ENCODE measurements at places on chromosomes 7 and 10.

- DNase-seq, result no peak
Observed at GRCh38 chr7:80415522-80415921, 96.3 kb downstream of the GNAT3 start.

GRCh38 chr7:155820246-155820645 lies 8.0 kb upstream of the SHH start:
- no peak for DNase-seq

GRCh38 chr7:120966961-120967360 lies 16.4 kb downstream of the ING3 start:
- no peak for DNase-seq

- no peak for DNase-seq
Observed at GRCh38 chr7:36217961-36218284, 64.9 kb downstream of the EEPD1 start.

- DNase-seq, result peak; percentile 22
Observed at GRCh38 chr10:1420661-1421362, 316.5 kb downstream of the ADARB2 start.

DNA sequence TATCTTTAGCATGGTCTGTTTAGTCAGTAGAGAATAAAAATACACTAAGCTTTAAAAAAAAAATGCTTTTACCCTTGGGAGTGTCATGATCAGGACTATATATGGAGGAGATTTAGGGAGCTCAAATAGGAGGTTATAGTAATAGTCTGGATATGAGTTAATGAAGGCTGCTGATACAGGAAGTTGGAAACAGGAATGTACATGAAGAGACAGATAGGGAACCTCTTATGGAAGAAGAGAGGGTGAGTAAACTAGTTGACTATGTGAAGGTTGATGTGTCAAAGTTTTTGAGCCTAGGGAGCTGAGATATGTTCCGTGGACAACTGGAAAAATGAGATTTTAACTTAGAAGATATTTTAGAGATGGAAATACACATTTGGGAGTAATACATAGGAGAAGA lies 472.0 kb upstream of the FZD8 start:
- no peak for DNase-seq

Measured in GM23248 (cell line).